T-helper 22 cell (primary cell): ENCODE measurements at places on chromosomes 3 and 15.

DNA sequence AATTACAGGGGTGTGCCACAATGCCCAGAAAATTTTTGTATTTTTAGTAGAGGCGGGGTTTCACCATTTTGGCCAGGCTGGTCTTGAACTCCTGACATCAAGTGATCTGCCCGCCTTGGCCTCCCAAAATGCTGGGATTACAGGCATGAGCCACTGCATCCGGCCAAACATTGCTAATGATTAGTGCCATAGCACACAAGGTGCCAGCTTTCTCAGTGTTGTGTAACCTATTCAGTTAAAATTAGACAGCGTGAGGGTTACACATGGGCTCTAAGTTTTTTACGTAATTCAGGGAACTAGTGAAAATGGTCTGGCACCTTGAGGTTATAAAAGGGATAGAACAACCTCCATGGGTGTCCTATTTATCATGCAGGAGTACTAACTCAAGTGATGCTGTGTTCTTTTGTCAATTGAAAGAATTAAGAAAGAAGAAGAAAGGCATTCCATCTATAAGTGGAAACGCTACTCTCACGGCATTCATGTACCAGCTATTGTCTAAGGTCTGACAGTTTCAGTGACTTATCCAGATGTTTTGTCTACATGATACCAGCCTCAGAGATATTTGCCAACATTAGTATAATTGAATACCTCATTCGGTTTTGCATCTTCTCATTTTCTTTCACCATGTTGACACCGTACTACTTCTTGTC is 84.7 kb downstream of the EOMES start:
- no peak for DNase-seq

DNA sequence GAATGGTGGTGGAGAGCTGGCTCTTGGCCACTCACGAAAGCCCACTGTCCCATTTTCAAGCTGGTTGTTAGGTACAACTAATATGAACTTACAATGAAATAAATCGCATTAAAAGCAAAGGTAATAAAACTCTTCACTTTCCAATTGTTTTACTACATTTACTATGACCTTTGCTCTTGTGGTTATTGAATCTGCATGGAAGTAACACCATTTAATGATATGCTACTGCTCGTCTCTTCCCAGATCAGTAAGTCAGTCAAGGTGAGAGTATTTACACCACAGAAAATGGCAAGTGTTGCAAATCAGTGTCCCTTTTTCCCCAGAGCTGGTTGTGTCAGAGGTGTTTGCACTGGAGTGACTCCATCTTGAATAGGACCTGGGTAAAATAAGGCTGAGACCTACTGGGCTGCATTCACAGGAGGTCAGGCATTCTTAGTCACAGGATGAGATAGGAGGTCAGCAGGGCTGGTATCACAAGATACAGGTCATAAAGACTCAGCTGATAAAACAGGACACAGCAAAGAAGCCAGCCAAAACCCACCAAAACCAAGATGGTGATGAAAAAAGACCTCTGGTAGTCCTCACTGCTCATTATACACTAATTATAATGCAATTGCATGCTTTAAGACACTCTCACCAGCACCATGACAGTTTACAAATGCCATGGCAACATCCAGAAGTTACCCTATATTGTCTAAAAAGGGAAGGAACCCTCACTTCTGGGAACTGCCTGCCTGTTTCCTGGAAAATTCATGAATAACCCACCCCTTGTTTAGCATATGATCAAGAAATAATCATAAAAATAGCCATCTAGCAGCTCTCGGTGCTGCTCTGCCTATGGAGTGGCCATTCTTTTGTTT is 57.6 kb downstream of the FRMD4B start:
- DNase-seq = no peak

DNA sequence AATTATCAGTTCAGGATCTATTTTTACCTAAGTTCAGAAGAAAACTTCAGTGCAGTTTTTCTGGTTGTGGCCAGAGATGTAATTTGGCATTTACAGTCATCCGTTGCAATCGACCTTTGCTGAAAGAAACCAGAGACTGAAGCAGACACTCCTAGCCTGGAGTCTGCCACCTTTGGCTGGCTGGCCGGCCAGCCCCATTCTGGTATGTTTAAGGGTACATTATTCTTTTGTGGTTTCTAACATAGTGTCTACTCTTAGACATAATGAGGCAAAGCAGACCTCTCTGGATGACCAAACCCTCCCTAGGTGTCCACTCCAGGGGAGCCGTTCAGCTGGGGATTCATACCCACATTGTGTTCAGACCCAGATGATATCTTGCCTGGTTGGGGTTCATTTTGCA is 275.9 kb upstream of the TPM1 start:
- DNase-seq = no peak

DNA sequence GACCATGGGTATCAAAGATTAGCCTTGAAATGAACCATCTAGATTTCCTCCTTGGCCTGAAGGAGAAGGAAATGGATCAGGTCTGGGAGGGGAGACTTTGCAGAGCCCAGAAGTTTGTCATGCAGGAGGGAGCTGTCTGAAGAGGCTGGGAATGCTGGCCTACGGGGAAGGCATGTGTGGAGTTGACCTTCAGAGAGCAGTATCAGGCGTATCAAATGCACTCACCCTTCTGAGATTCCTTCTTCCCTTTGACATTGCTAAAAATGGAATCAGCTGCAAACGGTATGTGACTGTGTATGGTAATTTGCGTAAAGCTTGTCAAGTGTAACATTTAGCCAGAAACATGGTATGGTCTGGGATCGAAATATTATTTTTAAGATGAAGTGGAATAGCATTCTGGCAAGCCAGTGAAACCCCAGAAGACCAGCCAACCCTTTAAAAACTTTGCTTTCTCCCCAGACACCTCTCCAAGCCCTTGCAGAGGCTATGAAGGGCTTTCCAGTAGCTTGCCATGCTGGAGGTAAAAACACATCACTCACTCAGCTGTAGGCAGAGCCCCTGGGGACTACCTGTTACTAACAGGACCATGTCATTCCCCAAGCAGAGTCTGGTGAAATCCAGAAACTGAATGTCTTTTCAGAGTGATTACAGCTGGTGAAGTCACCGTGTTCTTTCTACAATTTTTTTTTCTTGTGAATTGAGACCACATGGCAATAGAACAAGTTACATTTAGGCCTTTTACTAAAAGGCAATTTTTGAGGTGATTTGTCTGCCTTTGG is 174.7 kb upstream of the SLC24A5 start:
- DNase-seq = no peak

GRCh38 chr3:119301662-119302061 is 7.5 kb downstream of the ARHGAP31 start:
- DNase-seq = no peak

DNA sequence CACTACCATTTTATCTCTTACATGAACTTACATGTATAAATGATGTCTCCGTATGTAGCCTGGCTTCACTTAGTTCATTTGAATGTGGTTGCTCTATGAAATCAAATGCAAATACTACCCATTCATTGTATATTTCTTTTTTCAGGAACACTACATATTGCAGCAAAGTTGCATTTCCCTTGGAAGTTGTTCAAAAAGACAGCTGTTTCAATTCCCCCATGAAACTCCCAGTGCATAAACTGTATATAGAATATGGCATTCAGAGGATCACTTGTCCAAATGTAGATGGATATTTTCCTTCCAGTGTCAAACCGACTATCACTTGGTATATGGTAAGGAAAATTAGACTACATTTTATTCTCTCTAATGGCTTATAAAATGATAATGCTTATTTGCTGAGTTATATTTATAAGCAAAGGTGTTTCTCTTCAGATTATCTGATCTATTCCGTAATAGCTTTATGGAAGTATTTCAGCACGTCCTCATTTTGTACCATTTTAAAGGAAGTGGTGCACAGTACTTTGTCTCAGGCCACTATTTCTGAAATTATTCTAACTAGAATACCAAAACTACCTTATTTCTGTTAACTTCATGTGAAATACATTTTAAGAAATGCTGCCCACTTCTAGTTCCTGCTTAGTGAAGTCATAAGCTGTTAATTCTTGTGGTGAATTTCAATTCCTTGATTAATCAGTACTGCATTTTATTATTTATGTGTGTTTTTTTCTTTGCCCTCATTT is 95.1 kb downstream of the IL1RAP start:
- no peak for DNase-seq

DNA sequence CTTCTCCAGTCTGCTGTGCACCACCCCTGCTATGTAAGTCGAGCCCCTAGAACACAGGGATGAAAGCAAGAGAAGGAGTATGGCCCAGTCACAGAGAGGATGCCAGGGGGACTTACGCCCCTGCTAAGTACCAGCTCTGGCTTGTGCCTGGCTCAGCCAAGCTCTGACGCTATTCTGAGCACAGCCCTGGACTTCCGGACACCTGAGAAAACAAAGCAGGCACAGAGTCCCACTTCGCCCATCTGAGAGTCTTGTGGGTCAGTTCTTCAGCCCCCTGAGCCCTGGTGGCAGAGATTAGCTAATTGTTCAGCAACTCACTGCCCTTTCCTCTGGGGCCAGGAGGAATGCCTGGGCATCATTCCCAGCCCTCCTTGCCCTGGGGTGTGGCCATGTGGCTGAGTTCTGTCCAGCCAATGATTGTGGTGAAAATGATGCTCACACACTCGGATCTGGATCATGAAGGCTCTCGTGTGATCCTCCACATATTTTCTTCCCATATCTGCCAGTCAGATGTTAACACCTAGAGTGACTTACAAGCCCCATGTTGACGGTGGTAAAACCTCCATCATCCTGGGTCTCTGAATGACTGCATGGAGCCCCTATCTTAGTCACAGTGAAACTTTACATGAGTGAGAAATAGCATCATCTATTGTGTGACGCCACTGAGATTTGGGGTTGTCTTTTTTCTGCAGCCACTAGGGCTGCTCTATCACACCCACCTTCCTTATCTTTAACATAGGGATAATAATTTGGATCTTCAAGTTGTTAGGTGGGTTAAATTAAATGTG is 105.7 kb downstream of the TPRA1 start:
- DNase-seq = no peak

- no peak for DNase-seq
Measured at GRCh38 chr15:92290359-92290992, 103.2 kb upstream of the ST8SIA2 start.

DNA sequence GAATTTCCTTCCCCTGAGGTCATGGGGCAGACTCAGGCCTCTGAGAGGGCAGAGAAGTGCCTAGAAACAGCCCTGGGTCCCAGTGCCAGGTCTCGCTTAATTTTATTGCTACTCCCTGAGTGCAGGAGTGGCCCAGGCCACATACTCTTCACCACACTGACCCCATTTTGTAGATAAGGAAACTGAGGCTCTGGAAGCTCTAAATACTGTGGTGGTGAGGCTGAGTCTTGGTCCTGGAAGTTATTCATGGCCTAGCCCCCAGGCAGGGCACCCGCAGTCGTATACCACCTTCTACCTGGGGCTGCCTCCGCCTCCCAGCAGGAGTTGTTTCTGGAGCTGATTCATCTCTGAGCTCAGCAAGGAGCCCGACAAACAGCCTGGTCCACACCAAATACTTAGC is 9.8 kb downstream of the ATP2B2 start:
- no peak for DNase-seq

DNA sequence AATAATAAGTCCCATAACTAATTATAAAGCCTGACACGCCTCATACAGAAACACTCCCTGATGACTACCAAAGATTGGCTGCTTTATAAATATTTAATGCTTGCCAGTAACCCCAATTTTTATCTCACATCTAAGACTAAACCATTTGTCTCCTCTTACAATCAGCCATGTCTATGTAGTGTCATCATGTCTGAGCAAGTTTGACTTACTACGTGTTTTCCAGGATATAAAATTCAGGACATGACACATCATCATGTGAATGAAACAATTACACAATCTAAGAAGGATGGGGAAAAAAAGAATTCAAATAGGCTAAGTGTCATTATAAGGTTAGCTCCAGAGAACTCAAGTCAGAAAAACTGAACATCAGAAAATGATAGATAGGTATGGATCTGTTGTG is 208.7 kb downstream of the MECOM start:
- DNase-seq = no peak

DNA sequence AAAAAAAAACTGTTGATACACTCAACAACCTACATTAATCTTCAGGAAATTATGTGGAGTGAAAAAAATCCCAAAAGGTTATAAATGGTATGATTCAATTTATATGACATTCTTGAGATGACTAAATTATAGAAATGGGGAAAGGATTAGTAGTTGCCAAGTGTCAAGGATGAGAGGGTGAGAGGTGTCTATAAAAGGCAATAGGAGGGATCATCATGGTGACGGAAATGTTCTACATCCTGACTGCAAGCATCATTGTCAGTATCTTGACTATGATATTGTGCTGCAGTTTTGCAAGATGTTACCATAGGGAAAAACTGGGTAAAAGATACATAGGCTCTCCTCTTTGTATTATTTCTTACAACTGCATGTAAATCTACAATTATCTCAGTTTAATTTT is 125.6 kb downstream of the FRMD5 start:
- DNase-seq = no peak

DNA sequence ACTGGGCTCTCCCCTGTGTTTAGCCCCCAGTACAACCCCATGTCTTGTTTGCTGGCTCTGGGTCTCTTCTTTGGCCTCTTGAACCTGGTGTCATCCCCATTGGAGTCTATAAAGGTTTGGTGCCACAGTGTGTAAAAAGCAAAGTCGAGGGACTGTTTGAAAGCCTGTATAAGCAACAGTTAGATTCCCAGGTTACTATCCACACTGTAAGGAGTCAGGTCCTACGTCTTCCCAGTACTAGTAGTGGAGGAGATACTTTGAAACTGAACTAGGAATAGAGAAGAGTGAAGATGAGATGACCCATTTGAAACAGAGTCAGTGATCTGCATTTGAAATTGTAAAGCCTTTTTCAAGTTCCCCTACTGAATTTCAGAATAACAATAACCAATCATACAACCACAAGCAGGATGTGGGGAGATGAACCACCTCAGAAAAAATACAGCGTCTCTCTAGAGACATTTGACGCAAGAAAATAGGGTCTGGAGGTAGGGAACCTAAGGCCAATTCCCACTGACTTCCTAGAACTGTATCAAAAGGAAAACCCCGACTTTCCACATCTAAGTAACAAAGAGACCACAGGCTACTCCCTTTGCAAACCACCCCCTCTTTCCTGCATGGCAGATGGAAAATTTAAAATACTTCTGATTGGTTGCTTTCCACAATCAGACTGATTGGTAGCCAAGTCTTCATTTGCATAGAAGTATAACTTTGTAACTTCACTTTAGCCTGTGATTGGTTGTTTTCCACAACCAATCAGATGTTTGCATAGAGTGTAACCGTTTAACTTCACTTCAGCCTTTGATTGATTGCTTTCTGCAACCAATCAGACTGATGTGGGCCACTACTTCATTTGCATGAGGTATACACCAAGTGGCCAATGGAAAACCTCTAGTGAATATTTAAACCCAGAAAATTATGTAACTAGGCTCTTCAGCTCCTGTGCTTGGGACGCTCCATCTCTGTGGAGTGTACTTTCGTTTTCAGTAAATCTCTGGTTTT is 49.9 kb upstream of the NEDD4 start:
- DNase-seq = peak; percentile 47

DNA sequence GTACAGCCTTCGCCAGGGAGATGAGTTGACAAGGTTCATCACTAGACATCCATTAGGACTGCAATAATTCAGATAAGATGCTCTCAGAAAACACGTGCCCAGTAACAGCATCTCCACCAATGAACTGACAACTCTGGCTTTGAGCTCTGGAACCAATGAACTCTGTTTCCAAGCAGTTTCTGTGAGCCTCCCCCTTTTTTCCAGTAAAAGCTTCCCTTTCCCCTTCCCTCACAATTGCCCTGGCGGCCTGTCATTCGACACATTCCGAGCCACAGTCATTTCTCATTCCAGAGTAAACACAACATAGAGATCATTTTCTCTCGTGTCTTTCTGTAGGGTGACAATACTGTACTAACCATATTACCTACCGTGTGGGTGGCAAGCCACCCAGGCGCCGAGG is 3.6 kb downstream of the PLA2G4D start:
- DNase-seq = no peak
